CD4-positive, alpha-beta T cell treated with Interleukin-15 for 4 hours (primary cell): ENCODE measurements at places on chromosomes 3 and 15.

DNA sequence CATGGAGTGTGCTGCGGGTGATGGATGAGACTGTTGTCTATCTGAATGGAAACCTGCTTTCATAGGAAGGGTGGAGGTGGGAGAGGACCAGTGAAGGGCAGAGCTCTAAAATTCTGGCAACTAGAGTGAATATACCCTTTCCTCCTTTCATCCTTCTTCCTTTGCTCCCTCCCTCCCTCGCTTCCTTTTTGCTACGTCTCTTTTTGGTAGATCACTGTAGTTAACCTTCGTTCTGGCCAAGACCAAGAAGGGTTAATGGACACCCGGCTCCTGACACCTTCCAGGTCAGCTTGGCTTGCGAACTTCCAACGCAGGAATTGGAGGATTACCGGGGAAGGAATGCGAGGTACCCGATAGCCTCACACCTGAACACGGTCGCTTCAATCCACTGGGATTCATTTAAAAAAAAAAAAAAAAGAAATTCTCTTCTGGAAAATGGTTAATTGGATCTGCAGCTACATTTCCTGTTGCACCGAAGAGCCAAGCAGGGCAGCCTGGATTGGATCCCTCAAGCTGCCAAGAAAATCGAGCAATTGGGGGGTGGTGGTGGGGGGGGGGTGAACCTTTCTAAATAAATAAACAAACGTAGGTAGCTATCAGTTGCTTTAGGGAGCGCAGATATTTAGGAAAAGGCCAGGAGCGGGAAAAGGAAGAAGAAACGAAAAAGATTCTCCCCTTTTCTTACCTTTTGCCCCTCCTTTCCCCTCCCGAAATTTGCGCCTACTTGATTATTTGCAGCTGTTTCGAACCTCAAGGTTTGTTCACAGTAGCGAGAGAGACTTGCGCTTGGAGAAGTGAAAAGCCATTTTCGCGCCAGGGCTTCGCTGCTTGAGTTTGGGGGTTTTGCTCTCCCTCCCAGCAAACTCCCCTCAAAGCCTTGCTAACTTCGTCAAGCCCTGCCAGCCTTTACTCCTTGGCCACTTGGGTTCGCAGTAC is 9.5 kb upstream of the NR2F2 start:
- no peak for DNase-seq

DNA sequence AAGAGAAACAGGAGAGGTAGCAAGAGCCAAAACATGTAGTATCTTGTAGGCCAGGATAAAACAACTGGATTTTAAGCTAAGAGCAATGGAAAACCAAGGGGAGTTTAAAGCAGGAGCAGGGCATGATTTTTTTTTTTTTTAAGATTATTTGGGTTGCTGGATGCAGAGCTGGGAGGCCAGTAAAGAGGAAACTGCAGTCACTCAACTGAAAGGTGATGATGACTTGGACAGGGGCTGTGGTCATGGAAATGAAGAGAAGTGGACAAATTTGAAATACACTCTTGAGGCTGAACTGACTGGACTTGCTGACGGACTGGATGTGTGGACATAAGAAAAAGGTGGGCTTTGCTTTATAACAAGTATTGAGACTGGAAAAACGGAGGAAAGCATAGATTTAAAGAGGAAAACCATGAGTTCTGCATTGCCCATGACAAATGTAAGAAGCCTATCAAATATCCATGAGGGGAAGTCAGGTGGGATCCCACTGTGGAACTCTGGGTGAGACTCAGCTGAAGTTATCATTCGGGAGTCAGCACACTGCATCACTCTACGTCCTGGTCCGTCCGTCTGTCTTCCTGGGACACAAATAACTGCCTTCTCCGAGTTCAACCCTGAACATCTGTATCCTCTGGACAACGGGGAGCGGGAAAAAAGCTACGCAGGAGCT is 688 bp downstream of the XPC start:
- DNase-seq: no peak

DNA sequence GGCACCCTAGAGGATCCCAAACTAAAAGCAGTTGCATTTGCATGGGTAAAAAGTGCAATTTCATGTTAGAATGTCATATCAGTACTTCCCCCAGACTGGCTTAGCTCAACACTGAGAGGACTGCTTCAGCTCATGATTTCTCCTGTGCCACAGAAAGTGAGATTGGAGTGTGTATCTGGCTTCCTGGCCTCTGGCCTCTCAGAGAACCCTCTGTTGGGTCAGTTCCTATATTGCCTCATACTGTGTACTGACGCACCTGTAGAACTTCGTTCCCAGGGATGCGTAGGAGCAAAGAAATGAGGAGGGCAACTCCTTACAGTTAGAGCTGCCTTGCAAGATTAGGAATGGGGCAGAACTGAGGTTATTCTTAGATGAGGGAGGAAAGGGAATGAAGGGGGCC is 340.8 kb downstream of the TIGIT start:
- DNase-seq: no peak

DNA sequence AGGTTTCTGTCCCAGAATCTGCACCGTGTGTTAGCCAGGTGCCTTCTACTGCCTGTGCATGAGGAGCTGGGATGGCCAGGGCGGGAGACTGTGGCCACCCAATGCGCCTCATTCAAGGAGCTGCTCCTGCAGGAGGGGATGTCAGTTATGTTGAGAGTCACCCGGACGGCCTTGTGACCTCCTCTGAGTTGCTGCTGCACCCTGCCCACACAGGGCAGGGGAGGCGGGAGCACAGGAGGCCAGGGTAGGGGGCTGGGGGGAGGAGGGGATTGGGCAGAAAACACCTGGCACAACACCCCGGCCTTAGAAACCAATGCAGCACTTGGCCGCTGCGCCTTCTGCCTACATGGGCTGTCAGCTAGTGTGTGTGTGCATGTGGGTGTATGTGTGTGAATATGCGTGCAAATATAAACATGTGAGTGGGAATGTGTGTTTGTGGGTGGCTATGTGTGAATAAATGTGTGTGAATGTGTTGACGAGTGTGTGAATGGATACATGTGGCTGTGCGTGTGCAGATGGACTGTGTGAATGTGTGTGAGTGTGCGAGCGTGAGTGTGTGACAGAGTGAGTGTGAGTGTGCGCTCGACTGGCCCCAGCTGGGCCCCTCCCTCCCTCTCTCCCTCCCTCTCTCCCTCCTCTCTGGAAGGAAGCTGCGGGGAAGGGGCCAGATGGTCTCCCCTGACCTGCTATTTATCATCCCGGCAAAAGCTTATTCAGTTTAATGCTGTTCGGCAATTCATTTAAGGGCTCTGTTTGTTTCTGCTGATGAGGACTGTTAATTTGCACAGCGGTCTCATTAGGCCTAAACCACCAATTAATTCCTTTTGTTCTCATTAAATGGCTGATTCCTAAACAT is 106.9 kb downstream of the TLE3 start:
- no peak for DNase-seq

DNA sequence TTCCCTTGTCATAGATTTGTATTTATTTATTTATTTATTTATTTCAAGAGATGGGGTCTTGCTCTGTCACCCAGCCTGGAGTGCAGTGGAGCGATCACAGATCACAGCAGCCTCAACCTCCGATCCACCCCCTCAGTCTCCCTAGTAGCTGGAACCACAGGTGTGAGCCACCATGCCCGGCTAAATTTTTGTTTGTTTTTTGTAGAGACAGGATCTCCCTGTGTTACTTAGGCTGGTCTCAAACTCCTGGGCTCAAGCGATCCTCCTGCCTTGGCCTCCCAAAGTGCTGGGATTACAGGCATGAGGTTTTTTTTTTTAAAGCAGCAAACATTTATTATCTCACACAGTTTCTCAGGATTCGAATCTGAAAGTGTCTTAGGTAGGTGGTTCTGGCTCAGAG is 2.5 kb downstream of the TTBK2 start:
- no peak for DNase-seq

GRCh38 chr3:167936019-167936418 is 159.7 kb downstream of the GOLIM4 start:
- DNase-seq: no peak

DNA sequence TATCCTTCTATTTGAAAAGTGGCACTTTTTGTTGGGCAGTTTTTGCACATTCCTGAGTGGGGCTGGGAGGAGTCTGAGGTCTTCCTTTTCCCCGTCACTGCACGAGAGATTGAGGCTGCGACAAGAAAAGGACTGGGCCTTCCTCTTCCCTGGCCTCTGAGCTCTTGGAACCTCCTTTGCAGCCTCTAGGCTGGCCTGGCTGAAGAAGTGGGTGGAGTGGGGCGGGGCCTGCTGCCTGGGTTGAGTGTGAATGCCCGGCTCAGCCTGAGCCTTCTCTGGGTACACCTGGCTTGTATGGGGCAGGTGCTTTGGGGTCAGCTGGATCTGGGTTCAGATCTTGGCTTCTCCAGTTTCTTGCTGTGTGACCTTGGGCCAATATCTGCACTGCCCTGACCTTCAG is 43.1 kb downstream of the PLXNA1 start:
- no peak for DNase-seq

DNA sequence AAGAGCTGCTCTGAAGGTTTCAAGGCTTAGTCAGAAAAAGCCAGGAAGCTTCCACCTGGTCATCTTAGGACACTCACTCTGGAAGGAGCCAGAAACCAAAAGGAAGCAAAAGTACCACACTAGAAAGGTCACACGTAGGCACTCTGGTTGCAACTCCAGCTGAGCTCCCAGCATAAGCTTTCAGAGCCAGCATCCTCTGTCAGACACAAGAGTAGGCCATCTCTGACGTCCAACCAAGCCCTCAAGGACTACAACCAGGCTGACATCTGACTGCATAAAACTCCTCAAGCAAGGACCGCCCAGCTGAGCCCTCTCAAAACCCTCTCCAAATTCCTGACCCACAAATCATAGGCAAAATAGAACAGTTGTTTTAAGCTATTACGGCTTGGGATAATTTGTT is 12.8 kb downstream of the SH3BP5 start:
- DNase-seq: no peak

GRCh38 chr3:150359381-150359780 is 48.7 kb upstream of the TSC22D2 start:
- no peak for DNase-seq

GRCh38 chr15:63826528-63826927 is 7.2 kb downstream of the HERC1 start:
- peak; percentile 31 for DNase-seq

DNA sequence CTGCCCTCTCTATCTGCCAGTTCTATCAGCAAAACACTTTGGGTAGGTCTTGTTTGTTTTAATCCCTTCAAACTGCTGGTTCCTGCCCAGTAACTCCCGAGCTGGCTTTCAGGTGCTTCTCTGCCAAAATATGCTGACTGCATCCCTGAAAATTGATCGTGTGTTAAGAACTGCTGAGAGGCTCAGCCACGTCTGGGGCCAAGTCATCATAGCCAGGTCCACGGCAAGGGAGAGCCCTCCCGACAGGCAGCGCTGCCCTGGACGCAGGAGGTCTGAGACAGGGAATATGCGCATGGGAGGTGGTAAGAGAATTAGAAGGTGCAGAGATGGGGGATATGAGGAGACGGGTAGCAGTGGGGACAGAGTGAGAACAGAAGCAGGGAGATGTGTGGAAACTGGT is 179.7 kb upstream of the TOPAZ1 start:
- DNase-seq: no peak

GRCh38 chr3:127071597-127072001 is 88.7 kb downstream of the PLXNA1 start:
- no peak for DNase-seq

DNA sequence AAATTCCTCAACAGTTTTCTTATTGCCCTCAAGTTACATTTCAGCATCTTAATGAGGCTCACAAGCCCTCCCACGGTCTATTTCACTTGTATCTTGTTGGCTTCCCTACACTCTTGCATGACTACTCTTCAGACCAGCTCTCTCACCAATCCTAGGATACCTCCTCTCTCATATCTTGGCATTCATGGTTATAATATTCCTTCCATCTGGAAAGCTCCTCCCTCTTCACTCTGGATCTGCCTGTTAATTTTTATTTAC is 8.5 kb upstream of the CCDC80 start:
- DNase-seq: no peak

- no peak for DNase-seq
Measured at GRCh38 chr3:79157191-79157590, 610.6 kb downstream of the ROBO1 start.

DNA sequence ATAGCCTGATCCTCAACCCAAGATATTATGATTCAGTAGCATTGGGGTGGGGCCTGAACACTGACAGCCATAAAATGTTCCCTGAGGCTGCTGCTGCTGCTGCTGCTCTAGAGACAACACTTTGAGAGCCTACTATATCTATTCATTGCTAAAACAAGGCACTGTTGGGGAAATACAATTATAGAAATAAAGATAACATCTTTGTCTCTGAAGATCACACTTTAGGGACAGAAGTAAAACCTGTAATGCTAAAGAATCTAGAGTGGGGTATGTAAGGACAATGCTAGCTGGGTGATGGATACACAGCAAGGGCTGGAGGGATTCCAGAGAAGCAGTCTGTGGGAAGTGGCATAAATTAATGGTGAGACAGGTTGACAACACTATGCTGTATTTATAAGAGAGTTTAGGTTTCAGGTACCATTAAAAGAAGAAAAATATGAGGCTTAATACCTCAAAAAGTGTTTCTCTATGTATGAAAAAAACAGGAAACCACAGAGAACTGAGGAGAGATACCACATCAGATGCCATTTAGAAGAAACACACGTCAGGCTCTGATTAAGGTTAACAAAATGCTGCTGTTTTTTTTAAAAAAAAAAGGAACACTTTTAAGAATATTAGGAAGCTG is 115.9 kb downstream of the CBLB start:
- peak; percentile 73 for DNase-seq

DNA sequence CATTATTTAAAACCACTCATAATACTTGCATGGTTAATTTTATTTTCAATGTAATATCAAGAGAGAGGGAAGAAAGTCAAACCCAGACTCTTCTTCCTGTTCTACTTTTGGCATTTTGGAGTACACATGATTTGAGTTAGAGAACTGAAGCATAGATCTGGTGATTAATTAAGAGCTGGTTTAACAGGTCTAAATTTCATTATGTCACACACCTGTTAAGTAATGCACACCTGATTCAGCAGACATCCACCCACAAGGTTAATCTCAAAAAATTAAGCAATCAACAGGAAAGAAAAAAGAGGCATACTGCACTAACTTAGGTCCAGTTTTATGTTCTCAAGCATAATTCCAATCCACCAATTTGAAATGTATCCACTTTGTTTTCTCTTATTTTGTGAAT is 101.1 kb upstream of the ICE2 start:
- DNase-seq: peak; percentile 39

- no peak for DNase-seq
Measured at GRCh38 chr3:53259427-53260259, 3.8 kb upstream of the TKT start.

- DNase-seq: no peak
Measured at GRCh38 chr15:61978225-61978624, 82.0 kb downstream of the VPS13C start.
